ENCODE measurements at places on chromosomes 3 and 15. TPM values are rescaled to one million over a fixed set of nuclear protein-coding genes. Genes with fewer than 3 reads are reported as not detected.

The ITIH4 gene
- total RNA-seq, result 0.44 TPM

The RASA2 gene
- total RNA-seq, result 7.5 TPM

The RPN1 gene
- 163 TPM for total RNA-seq

The MYL3 gene
- 0.15 TPM for total RNA-seq

The TRIM42 gene
- not detected for total RNA-seq
